Stimulated activated CD8-positive, alpha-beta memory T cell treated with anti-CD3 and anti-CD28 coated beads, Interleukin-7, amount 100 ng/mL, for 1 hour (primary cell): ENCODE measurements at places on chromosomes 11 and 22.

DNA sequence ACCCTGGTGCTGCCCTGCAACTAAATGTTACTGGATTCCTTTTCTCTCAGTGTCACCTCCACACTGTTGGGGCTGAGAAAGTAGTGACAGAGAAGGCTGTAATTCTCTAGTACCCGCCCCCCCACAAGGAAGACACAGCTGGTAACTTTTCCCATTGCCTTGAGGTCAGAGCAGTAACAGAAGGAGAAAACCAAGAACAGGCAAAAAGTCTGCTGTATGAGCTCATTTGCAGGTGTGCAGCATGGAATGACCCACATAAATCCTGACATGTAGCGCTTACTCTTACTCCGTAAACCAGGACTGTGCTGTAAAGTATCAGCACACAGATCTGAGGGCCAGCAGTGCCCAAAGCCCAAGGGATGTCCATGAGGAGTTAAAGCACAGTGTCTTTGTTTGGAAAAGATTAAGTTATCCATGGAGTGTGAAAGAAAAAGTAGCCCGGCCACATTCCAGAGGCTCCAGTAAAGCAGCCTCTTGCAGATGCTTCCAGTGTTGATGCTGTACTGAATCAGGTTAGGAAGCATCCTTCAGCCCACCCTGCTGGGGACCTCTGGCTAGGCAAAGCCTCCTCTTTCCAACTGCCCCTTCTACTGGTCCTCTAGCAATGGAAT, 120.7 kb downstream of the PLEKHA7 start:
- no peak for DNase-seq

- no peak for DNase-seq
Measured at GRCh38 chr11:130118165-130118564, 41.4 kb upstream of the ST14 start.

- peak; percentile 67 for DNase-seq
Measured at GRCh38 chr22:50030297-50031188, 18.0 kb upstream of the IL17REL start.

DNA sequence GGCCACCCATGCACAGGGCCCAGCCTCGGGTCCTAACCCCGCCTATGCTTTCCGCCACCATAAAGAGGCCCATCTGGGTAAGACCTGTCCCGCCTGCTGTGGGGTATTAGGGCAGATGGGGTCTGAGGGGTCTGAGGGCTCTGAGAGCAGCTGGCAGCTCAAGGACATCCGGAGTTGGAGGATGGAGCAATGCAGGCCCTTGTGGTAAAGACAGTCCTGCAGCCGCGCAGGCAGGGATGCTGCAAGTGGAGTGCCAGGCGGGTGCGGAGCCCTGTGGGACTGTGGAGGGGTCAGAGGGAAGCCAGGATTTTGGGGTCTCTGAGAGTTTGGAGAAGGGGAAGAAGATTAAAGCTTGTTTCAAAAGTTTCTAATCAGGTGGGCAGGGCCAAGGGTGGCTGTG, 81.3 kb upstream of the PITPNB start:
- DNase-seq, result no peak

- DNase-seq, result no peak
Measured at GRCh38 chr11:71139516-71140205, 112.7 kb downstream of the SHANK2 start.

DNA sequence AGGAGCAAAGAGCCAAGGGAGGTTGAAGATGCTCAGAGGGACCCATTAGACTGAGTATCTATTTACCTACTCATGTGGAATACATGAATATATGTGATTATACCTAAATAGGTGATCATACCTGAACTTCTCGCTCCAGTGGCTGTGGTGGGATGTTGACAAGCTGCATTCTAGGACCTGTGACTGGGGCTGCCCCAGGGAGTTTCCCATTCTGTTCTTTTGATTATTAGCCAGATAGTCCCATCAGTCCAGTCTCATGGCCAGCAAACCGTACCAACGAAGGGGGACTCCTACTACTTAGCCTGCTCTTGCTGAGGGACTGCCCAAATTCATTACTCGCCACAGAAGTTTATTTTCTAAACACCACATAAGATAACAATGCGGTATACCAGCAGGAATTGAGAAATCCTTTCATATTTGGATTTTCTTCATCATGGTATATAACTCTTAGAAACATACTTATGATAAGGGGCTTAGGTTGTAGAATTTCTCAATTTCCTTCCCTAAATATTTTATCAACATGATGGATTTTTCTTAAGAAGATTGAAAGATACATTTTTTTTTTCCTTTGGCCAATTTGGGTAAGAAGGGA, 273.9 kb downstream of the NTM start:
- DNase-seq, result no peak

GRCh38 chr22:26981541-26981940, 324.2 kb downstream of the MIAT start:
- no peak for DNase-seq

DNA sequence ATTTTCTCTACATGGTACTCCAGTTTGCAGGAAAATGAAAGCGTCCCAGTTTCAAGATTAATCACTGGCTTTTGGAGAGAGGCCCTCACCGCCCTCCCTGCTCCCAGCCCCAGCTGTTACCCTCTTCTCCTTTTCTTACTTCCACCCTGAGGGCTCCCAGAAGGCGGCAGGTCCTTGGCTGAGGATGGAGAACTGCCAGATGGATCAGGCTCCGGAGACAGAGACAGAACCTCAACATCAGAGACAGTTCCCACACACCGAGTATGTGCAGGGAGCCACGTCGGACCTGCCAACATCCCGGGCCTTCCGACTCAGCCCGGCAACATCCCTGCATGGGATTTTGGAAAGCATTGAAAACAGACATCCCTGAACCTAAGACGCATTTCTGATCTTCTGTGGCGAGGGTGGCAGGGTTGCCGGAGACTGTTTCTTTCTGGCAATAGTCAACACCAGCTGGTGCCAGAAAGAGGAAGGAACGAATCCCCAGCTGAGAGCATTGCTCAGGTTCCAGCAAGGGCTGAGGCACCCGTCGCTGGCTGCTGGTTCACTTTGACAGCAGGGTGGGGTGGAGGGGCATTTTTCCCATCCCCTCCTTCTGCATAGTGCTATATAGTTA, 467.1 kb downstream of the MIAT start:
- DNase-seq, result no peak

DNA sequence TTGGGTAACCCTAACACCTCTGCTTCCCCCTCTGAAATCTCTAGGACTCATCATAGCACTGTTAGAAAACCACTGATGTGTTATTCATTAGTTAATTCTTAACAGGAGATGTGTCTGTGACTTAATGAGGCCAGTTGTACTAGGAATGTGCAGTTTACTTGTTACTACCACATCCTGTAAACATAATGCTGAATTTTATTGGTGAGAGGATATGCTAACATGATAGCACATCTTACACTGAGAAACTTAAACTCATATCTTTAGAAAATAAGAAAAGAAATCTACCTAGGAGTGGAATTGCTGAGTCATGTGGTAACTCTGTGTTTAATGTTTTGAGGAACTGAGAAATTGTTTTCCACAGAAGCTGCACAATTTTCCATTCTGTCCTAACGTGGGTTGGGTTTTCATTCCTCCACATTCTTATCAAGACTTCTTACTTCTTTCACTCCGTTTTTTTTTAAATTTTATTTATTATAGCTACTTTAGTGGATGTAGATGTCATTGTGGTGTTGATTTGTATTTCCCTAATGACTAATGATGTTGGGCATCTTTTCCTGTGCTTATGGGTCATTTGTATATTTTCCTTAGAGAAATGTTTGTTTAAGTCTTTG, 33.7 kb downstream of the RNF121 start:
- no peak for DNase-seq

- DNase-seq, result no peak
Measured at GRCh38 chr11:126432065-126432461, 76.6 kb downstream of the ST3GAL4 start.

GRCh38 chr11:72899238-72899637, 85.0 kb downstream of the ATG16L2 start:
- DNase-seq, result no peak

- DNase-seq, result no peak
Measured at GRCh38 chr11:33463059-33463458, 205.9 kb downstream of the HIPK3 start.

DNA sequence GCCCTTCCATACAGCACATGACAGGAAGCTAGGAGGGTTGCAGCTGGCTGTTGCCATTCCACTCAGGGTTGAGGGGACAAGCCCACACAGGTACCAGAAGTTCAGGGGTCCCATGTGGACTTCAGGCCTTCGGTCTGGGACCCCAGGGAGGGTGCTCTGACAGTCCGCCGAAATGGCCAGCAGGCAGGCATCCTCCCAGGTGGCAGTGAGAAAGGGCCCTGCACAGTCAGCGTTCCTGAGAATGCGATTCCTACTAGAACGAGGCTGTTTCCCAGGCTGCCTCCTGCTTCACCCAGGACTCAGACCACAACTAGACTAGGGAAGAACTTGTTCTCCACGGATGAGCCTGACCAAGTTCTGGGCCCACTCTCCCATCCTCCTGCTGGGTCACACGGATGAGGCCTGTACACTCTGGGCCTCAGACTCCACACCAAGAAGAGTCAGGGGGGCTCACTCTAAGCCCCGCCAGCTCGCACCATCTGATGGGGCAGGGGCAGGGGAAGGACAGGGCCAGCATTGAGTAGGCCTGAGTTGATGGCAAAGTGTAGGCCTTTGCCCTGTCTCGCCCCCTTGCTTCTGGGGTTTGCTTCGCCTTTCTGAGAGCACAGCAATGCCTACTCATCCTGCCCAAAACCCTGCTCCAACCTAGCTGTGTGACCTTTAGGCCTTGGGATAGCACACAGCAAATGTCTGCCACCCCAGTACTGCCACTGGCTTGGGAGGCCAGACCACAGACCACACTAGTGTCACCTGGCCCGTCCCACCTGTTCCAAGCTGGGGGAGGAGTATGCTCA, 14.0 kb downstream of the KCNQ1OT1 start:
- no peak for DNase-seq

DNA sequence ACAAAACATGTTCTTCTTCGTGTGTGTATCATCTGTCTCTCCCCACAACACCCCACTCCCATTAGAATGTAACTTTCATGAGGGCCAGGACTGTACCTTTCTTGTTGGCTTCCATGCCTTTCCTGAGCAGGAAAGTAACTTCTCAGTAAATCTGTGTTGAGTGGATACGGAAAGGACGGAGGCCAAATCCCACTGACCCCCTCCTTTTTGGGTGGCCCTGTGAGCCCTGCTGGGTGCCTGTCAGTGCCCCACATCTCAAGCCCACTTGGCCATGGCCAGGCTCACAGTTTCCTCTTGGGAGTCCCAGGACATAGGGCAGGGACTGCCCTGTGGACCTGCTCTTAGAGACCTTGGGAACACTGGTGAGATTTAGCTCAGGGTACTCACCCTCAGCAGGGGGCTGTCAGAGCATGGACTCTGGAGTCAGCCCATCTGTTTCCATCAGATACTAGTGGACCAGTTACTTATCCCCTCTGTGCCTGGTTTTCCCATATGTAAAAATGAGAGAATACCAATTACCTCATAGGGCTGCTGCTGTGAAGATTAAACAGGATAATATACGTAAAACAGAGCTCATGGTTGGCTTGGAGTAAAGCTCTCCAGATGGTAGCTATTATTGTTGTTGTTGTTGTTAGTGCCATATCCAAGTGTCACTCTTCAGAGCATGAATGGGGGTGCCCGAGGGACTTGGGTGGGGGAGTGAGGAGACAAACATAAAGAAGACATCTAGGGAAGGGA, 1.0 kb upstream of the C11orf96 start:
- no peak for DNase-seq

DNA sequence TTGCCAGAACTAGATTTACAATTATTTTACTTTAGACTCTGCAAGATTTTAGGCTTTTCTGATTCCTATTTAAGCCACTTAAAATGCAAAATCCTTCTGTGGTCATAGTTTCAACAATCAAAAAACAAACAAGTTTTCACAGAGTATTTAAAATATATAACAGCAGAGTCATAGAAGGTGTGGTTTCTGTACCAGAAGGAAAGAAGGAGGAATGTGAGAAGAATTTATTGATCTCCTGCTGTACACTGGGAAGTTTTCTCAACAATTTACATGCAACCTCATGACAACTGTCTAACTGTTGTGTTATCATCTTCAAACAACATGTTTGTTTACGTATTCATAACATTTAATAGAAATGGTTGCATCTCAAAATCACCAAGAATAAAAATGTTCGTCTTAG, 102.3 kb upstream of the CEP126 start:
- no peak for DNase-seq

DNA sequence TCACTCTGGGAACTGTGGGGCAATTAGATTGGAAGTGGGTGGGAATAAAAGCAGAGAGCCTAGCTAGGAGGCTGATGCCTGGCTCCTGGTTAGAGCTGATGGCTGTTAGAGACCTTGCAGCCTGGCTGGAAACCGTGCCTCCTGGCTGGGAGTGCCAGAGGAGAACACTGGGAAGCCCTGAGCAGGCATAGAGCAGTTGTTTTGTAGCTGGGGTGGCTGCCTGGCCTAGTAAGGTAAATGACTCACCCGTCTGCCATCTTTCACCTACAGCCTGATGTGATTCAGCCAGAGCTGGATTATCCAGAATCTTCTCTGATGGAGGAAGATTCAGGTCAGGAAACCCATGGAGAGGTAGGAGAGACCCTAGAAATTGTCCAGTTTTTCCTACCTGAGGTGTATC, 6.1 kb downstream of the UQCR10 start:
- no peak for DNase-seq

GRCh38 chr22:23938328-23939016, 22.5 kb downstream of the GSTT2B start:
- no peak for DNase-seq

DNA sequence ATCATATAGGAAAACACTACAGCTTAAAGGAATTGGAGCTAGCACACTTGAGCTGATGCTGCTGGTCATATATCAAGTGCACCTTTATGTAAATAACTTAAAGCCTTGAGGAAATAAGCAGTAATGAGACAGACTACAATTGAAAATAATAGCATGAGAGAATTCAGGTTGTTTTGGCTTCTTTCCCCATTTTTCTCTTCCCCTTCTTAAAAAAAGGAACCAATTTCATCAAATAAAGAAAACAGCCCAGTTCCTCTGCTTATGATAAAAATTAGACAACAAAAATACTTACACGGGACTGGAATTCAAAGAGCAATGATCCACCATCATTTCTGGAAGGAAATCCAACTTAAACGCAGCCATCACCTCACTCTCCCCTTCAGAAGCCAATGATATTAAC, 50.2 kb upstream of the RAPSN start:
- no peak for DNase-seq

GRCh38 chr11:6717426-6717825, 34.3 kb upstream of the MRPL17 start:
- DNase-seq, result no peak

DNA sequence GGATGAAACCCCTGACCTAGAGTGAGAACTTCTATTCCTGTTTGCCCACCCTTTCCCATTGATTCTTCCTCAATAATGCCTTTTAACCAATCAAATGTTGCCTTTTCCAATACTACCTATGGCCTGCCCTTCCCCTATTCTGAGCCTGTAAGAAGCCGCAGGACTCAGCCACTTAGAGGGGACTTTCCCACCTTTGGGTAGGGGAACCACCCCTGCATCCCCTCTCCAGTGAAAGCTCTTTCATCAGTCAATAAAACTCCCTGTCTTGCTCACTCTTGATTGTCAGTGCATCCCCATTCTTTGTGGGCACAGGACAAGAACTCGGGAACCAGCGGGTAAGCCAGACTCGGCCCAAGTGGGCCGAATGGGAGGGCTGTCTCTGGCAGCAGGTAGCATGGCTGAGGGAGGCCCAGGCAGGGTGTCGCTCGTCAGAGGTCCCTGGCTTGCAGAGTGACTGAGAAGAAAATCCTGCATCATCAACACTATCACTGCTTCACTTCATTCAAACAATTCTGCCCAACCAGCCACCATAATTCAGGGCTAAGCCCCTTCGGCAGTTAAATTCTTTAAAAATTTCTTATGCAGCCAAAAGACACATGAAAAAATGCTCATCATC, 30.4 kb downstream of the LDHAL6A start:
- DNase-seq, result no peak

GRCh38 chr11:27231530-27231929, 131.5 kb downstream of the CCDC34 start:
- no peak for DNase-seq

GRCh38 chr11:94032725-94033124, 11.6 kb downstream of the HEPHL1 start:
- no peak for DNase-seq
